ENCODE measurements at places on chromosomes 12 and 14.

- no peak for DNase-seq
Observed at GRCh38 chr14:85883966-85884365, 354.0 kb downstream of the FLRT2 start.

DNA sequence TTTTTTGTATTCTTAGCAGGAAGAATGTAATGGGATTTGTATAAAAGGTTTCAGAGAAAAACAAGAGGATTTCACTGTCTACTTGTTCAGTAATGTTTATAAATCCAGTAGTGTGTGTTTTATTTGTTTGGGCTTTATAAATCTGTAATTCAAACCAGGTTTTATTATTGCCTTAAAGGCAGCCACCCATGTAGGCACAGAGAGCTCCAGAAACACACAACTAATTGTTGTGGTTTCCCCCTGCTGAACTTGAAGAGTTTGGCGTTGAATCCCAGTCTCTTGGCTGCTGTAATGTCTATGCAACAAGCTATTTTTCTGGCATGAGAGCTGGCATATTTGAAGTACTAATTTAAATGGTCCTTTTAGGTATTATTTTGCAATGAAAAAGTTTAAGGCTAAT, 63.4 kb upstream of the SLCO1C1 start:
- no peak for DNase-seq

DNA sequence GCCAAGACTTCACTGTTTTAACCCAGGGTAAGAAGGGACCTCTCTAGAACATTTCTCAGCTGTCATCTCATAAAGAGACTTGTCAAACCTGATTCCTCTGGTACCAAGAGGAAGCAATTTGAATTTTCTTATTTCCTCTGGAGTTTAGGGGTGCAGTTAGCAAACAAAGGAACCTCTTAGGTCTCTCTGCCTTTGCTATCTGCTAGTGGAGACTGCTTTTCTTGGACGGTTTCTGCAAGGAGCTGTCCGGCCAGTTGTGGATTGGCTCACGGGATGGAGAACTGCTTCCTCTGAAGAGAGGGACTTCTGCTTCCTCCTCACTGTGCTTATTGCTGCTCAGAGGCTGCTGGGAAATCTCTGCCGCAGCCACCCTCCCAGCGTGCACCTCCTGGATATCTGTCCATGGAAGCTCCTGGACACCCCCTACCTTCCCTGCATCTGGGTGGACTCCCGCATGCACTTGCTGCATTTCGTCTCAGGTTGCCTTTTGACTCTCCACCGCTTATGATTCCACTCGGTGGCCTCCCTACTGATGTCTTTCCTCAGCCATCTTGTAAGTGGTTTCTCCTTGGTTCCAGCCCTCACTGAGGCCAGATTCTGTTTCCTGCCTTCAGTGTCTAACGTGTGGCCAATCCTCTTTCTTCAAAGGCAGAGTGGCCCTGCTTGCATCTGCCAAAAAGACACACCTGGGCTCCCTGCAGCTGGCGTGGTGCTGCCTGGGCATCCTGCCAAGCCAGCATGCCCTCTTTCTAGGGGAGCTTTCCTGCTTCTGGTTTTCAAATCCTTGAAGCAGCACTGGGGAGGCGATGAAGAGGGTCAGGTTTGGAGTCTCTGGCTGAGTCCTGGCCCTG, 187.3 kb downstream of the CHST11 start:
- no peak for DNase-seq

DNA sequence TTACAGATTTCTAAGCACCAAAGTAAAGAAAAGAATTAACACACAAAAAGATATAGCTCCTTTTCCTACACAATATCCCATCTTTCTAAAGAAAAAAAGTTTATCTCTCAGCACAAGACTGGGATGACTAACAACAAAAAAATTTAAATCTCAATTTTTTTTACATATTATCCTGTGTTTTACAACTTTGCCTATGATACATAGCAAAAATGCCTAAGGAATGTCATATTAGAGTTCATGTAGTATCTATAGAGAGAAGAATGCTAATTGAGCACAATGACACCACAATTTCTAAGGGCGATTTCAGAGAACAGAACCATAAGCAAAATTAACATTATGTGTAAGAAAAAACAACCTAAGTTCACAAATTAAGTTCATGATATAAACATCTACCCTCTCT, 16.3 kb downstream of the C2CD5 start:
- DNase-seq, result no peak

DNA sequence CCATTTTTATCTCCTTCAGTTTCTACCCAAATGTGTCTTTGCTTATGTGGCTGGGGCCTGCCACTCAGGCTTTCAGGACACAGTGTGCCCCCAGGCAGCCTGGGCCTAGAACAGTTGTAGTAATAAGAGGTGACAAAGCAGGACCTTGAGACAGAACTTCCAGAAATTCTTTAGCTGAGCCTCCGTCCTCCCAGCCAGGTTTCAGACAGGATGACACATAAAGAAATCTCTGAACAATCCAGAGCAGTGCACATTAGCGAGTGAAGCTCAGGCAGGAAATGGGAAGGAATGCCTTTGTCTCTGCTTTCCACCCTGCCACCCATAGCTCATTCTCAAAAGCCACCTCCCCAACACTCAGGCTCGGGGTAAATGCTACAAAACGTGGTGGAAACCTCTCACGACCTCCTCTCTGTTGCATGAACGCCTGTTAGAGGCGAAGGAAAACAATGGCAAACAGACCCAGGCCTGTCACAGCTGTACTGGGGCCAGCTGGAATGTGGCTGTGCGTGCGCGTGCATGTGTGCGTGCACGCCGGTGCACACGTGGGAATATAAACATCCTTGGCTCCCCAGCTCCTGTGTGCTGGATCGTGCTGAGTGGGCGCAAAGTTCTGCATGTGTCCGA, 286.7 kb downstream of the ZFP36L1 start:
- DNase-seq, result no peak

DNA sequence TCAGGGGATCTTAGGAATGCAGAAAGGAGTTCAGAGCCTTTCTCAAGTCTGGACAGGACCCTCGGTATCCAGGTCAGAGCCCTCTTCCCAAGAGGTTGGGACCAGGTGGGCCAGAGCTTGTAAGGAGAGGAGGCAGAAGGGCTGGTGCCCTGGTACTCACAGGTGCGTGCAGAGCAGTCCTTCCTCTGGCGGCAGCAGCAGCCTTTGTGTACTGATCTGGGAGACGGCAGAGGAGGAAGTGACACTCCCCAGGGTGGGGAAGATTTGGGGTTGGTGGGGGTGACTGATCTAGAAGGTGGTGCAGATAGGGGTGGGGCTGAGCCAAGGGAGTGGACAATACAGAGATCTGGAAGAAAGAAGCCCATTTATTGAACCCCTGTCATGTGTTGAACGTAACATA, at the start of gene ITGB7:
ITGB7 (minus strand) TSS at position 210 of the 400 bp plus-strand sequence. CDS start 6,808 bp downstream, outside the sequence.
- peak; percentile 60 for DNase-seq

DNA sequence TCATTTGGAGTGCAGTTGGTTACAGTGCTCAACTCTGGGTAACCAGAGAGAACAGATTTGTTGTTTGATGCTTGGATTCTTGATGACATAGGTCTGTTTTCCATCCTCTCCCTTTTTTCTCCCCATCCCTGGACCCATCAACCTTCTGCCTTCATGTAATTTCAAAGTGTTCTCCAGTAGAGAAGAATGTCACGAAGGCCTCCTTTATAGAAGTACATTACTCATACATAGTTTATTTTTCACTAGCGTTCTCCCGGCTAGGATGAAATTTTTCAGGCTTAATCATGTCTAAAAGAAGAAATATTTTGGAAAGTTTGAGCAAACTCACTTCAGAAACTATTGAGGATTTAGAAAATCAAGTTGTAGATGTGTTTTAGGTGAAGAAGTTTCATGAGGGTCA, 20.9 kb upstream of the APPL2 start:
- no peak for DNase-seq

DNA sequence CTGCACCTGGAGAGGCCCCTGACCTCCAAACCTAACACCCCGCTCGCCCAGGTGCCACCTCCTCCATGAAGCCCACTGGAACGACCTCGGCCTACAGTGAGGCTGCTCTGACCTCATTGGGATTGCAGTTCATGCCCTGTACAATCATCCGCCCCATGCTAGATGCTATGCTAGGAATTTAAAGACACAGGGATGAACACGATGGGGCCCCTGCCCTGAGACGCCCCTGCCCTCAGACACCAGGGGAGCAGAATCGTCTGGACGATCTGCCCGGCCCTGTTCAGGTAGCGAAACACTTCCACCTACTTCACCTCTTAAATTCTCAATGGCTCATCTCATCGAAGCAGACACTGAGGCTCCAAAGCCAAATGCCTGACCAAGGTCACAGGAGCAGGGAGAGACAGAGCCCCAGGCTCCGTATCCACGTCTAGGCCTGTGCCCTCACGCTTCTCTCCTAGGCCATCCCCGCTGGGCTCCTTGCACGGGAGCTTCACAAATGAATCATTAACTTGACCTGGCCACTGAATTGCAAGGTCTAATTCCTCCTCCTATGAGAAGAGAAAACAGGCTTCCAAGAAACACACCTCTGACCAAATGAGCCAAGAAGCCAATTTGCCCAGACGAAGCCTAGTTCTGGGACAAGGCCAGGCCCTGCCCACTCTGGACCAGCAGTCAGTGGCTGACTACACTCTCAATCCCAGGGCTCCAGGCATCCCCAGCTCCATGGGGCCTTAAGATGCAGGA, 35.2 kb downstream of the SCARB1 start:
- no peak for DNase-seq

DNA sequence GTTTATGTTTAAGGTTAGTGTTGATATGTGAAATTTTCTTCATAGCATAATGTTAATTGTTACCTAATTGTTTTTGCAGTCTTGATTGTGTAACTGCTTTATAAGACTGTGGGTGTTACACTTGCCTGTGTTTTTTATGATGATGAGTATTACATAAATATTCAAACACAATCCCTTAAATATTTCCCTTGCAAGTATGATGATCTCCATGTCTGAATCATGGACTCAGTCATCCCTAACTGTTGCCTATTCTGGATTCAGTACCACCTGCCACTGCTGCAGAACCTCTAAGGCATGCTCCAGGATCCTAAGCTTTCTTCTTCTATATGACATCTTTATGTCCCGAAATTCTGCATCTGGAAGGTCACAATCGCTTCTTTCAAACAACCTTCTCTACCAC, 246.3 kb upstream of the CLEC14A start:
- no peak for DNase-seq

GRCh38 chr12:131124487-131125280, 171.0 kb downstream of the ADGRD1 start:
- DNase-seq, result no peak

GRCh38 chr12:116406529-116406928, 129.0 kb upstream of the MED13L start:
- no peak for DNase-seq

Data from effector CD4-positive, alpha-beta T cell (primary cell).